ENCODE measurements at places on chromosomes 5 and 9. TPM values are rescaled to one million over a fixed set of nuclear protein-coding genes. Genes with fewer than 3 reads are reported as not detected.
A peak's percentile ranks its signal among the peaks of the same experiment; 100 is the strongest.

DNA sequence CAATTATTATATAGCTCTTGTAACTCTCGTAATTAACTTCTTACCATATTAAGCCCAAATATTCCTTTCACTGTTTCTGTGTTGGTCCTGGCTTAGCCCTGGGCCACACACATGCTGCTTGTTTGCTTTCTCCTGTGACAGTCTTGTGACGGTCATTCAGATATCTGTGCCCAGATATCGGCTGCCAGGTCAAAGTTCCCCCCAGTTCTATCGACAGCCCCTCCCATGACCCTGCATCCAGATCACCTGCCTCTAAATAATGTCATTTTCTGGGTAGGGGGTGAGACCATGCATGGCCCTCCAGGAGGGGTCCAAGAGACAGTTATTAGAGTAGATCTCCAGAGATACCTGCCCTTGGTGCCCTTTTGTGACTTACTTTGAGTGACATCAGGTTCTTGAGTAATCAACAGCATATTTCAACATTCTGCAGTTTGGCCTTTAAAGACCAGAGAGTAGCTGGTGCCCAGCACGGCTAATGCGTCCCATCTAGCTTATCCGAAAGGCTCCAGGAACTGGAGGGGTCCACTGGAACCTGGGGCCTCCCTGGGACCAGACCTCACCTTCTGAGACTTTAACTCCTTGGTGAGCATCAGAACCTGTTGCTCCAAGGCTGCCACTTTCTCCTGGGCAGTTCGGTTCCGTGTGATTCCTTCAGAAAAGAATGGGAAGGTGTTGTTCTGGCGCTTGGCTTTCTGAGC lies 26.9 kb downstream of the TBC1D2 start:
- no peak for DNase-seq
- no peaks in the 10 kb centered on the region for H3K36me3 ChIP-seq
- H3K27me3 ChIP-seq = no peaks in the 10 kb centered on the region
- no peak overlapping the region for H3K27ac ChIP-seq
- H3K4me3 ChIP-seq = no peak overlapping the region

DNA sequence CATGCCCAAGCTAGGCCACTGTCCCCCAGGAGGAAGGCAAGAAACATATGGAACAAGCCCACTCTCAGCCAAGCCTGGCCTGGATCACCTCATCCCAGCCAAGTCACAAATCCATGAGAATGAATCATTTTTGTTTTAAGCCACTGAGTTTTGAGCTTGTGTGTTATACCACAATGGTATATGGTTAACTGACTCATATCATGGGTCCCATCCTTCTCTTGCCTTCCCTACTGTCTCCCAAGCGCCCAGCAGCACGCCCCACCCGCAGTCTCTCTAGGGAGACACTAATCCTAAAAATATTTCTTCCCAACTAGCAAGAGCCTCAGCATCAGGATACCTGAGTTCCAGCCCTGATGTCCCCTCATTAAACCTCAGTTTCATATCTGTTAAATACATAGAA lies 248.1 kb downstream of the CDK5RAP2 start:
- H3K4me3 ChIP-seq = no peak overlapping the region
- peaks cover 13% of the 10 kb centered on the region for H3K4me1 ChIP-seq
- H3K27me3 ChIP-seq = no peaks in the 10 kb centered on the region
- no peak overlapping the region for H3K27ac ChIP-seq
- no peak for DNase-seq

- H3K27me3 ChIP-seq = no peaks in the 10 kb centered on the region
- H3K4me1 ChIP-seq = peaks cover 9% of the 10 kb centered on the region
- H3K27ac ChIP-seq = no peak overlapping the region
- no peak overlapping the region for H3K4me3 ChIP-seq
- no peak for DNase-seq
Measured at GRCh38 chr5:16600397-16600796, 16.4 kb downstream of the RETREG1 start.

DNA sequence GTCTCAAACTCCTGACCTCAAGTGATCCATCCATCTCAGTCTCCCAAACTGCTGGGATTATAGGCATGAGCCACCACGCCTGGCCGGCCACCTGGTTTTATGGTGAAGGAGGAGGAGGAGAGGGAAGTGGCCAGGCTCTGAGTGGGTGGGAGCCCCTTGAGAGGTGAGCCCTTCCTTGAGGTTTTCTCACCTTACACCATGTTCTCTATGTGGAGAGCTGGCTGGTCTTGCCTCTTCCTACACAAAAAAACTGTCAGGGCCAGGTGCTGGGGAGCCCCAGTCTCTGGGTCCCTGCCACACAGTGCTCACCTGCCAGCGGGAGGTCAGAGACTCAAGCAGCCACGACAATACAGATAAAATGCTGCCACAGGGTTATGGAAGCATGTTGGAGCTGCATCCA lies 18.1 kb downstream of the SWI5 start:
- H3K36me3 ChIP-seq = no peaks in the 10 kb centered on the region
- H3K4me3 ChIP-seq = no peak overlapping the region
- no peak overlapping the region for H3K27ac ChIP-seq
- no peaks in the 10 kb centered on the region for H3K4me1 ChIP-seq
- H3K27me3 ChIP-seq = no peaks in the 10 kb centered on the region
- DNase-seq = no peak

DNA sequence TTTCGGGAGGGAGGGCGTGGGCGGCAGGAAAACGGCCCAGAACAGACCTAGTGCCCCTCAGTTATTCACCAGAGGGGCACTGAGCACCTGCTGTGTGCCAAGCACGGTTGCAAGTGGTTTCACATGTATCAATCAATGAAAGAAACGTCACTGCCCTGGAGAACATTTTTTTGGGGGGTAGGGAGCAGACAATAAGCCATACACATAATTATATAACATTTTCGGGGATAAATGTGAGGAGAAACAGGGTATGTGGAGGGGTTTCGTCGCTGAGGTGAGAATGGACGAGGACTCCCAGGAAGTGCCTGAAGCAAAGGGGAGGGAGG lies 444 bp upstream of the ZNF354A start:
- H3K36me3 ChIP-seq = no peaks in the 10 kb centered on the region
- no peaks in the 10 kb centered on the region for H3K27me3 ChIP-seq
- DNase-seq = no peak
- no peak overlapping the region for H3K27ac ChIP-seq

GRCh38 chr5:6785861-6786180 lies 72.6 kb downstream of the TENT4A start:
- no peaks in the 10 kb centered on the region for H3K4me1 ChIP-seq
- no peak overlapping the region for H3K4me3 ChIP-seq
- H3K27me3 ChIP-seq = no peaks in the 10 kb centered on the region
- H3K36me3 ChIP-seq = no peaks in the 10 kb centered on the region

DNA sequence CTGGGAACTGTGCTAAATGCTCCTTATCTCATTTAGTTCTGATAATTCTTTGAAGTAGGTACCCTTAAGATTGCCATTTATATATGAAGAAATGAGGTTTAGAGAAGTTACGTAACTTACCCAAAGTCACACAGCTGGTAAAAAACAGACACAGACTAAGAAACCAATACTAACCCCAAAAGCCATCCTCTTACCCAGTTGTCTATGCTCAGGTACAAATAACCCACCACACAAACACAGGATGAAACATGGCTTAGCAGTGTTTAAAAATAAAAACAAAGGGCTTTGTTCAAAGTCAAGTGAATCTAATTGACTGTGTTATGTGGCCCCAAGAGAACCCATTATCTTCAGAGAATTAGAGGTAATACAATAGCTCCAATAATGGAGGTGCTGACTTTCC lies 37.0 kb upstream of the IL7R start:
- H3K27ac ChIP-seq = no peak overlapping the region
- H3K27me3 ChIP-seq = no peaks in the 10 kb centered on the region
- H3K4me3 ChIP-seq = no peak overlapping the region
- no peaks in the 10 kb centered on the region for H3K36me3 ChIP-seq
- DNase-seq = no peak

GRCh38 chr5:155278532-155278931 lies 265.0 kb downstream of the KIF4B start:
- no peak overlapping the region for H3K27ac ChIP-seq
- peaks cover 11% of the 10 kb centered on the region for H3K4me1 ChIP-seq
- no peaks in the 10 kb centered on the region for H3K27me3 ChIP-seq
- DNase-seq = no peak
- no peaks in the 10 kb centered on the region for H3K36me3 ChIP-seq
- H3K4me3 ChIP-seq = no peak overlapping the region

- DNase-seq = no peak
- no peak overlapping the region for H3K4me3 ChIP-seq
- H3K4me1 ChIP-seq = peaks cover 11% of the 10 kb centered on the region
- no peak overlapping the region for H3K27ac ChIP-seq
- H3K27me3 ChIP-seq = no peaks in the 10 kb centered on the region
Measured at GRCh38 chr5:1555011-1555807, 31.4 kb upstream of the LPCAT1 start.

DNA sequence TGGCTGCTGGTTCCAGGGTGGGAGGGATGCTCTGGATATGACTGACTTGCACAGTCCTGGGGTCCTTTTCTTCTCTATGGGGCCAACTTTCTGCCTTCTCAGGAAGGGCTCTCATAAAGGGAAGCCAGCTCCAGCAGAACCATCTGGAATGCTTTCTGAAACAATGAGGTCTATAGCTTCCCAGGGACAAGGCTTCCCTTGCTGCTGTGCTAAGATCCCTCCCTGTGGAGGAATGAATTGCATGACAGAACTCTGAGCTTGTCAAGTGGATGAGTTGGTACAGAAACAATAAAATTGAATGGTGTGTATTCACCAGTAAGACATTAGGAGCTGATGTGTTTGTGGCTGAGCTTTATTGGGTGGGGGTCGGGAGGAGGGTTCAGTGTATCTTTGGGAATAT lies 19.8 kb downstream of the CKMT2 start:
- no peaks in the 10 kb centered on the region for H3K27me3 ChIP-seq
- peaks cover 7% of the 10 kb centered on the region for H3K36me3 ChIP-seq
- peaks cover 30% of the 10 kb centered on the region for H3K4me1 ChIP-seq
- H3K27ac ChIP-seq = no peak overlapping the region
- no peak for DNase-seq
- H3K4me3 ChIP-seq = no peak overlapping the region

DNA sequence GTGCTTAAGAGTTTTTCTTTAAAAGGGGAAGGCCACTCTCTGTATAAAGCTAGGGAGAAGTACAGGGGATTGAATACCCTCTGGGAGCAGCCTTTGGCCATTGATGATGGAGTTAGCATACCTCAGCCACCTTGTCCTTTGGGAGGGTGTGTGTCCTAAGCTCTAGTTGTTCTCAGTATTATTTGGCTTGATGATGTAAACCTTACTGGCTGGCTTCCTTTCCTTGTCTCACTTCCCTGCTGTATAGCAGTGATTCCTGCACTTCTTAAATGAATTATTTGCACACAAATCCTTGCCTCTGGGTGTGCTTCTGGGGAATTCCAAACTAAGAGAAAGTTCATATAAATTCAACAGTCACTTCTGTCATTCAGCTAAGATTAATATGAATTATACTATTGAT lies 234.9 kb upstream of the RIOK2 start:
- H3K27me3 ChIP-seq = no peaks in the 10 kb centered on the region
- no peak for DNase-seq
- no peak overlapping the region for H3K4me3 ChIP-seq
- no peak overlapping the region for H3K27ac ChIP-seq

DNA sequence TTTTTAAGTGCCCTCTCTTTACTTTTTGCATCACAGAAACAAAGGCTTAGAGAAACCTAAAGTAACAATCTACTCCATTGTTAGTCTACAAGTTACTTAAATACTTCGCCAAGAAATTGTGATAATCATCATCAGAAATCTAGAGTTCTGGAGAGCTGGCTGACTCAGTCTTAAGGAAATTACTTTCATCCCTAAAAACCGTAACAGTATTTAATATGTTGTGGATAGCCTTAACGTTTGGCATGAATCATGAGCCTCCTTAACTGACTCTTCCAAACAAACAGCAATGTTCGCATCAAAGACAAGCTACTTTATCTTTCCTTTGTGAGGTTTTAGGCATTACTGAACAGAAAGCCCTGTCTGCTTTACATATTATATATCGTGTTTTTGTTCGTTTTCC lies 128.7 kb downstream of the NIPBL start:
- H3K4me1 ChIP-seq = no peaks in the 10 kb centered on the region
- no peak overlapping the region for H3K4me3 ChIP-seq
- no peaks in the 10 kb centered on the region for H3K27me3 ChIP-seq
- DNase-seq = no peak
- peak overlapping the region; percentile 27 for H3K27ac ChIP-seq

GRCh38 chr5:156155598-156155997 lies 171.4 kb upstream of the SGCD start:
- no peaks in the 10 kb centered on the region for H3K4me1 ChIP-seq
- H3K27ac ChIP-seq = no peak overlapping the region
- H3K27me3 ChIP-seq = no peaks in the 10 kb centered on the region
- no peak overlapping the region for H3K4me3 ChIP-seq
- no peaks in the 10 kb centered on the region for H3K36me3 ChIP-seq
- DNase-seq = no peak

GRCh38 chr5:103178167-103178566 lies 58.1 kb downstream of the PPIP5K2 start:
- no peak overlapping the region for H3K27ac ChIP-seq
- no peaks in the 10 kb centered on the region for H3K27me3 ChIP-seq
- H3K4me1 ChIP-seq = no peaks in the 10 kb centered on the region
- no peak overlapping the region for H3K4me3 ChIP-seq
- H3K36me3 ChIP-seq = peaks cover 12% of the 10 kb centered on the region
- no peak for DNase-seq

DNA sequence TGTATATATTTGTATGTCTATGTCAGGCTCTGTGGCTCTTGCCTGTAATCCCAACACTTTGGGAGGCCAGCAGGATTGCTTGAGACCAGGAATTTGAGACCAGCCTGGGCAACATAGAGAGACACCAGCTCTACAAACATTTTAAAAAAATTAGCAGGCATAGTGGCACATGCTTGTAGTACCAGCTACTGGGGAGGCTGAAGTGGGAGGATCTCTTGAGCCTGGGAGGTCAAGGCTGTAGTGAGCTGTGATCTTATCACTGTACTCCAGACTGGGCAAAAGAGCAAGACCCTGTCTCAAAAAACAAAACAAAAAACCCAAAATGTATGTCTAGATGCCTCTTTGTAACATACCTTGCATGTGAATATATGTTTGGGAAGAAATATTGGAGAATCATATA lies 15.8 kb downstream of the ARRDC3 start:
- H3K4me1 ChIP-seq = peaks cover 8% of the 10 kb centered on the region
- H3K36me3 ChIP-seq = peaks cover 39% of the 10 kb centered on the region
- H3K4me3 ChIP-seq = no peak overlapping the region
- H3K27ac ChIP-seq = no peak overlapping the region
- DNase-seq = no peak

The MVB12B gene
- 16.1 TPM for total RNA-seq

The CBY3 gene
- not detected for total RNA-seq

The FGFR4 gene
- 8.2 TPM for total RNA-seq

The CRB2 gene
- total RNA-seq = 18.5 TPM

The GM2A gene
- 19.4 TPM for total RNA-seq

The FBXL7 gene
- 14.0 TPM for total RNA-seq

The URM1 gene
- 21.7 TPM for total RNA-seq

Data from neural progenitor cell (in vitro differentiated cells).